Forelimb muscle (tissue), 1 donor: ENCODE measurements at places on chromosomes 3 and 15. TPM values are rescaled to one million over a fixed set of nuclear protein-coding genes. Genes with fewer than 3 reads are reported as not detected.

GRCh38 chr3:190122198-190122771, 1.6 kb upstream of the P3H2 start:
- DNase-seq = no peak

- no peak for DNase-seq
Measured at GRCh38 chr15:45112143-45112590, 1.8 kb downstream of the DUOX2 start.

GRCh38 chr3:29185706-29186105, 95.2 kb upstream of the RBMS3 start:
- DNase-seq = no peak

DNA sequence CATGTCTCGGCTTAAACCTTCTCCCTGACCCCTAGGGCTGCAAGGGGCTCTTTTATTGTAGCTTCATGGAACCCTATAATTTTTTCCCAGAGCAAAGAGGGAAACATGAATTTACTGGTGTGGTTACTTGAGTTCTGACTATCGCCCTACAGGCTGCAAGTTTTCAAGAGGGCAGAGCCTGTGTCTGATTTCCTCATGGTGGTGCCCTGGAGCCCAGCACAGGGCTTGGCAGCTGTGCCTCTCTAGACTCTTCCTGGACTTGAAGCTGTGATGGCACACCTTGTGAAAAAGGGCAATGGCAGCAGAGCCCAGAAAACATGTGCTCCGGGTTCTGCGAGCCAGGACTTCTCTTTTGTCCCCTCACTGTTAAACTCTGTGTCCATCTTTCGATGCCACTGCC, 34.2 kb upstream of the TF start:
- no peak for DNase-seq

- no peak for DNase-seq
Measured at GRCh38 chr3:101123081-101123480, 129.9 kb upstream of the ABI3BP start.

GRCh38 chr15:62799919-62800318, 242.6 kb upstream of the TPM1 start:
- no peak for DNase-seq

GRCh38 chr15:42056934-42057798, 36.3 kb upstream of the PLA2G4E start:
- DNase-seq = no peak

- DNase-seq = no peak
Measured at GRCh38 chr3:56119575-56120349, 348.5 kb downstream of the ERC2 start.

DNA sequence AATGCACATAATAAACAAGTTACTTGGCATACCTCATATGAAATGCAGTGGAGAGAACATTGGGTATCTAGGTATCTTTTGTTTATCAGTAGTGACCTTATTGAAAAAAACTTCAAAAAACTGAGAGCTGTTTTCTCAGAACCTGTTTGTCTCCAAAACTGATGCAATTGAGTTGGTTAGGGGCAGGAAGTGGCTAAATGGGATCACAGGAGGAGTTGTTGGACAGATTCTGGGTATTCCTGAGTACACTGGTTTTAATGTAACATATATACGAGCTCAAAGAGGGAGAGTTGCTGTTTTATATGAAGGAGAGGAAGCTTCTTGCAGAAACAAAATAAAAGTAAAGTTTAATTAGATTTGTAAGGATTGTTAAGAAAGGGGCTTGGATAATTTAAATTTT, 159.5 kb downstream of the C3orf70 start:
- no peak for DNase-seq

- no peak for DNase-seq
Measured at GRCh38 chr3:182913889-182914288, 66.4 kb downstream of the DCUN1D1 start.

DNA sequence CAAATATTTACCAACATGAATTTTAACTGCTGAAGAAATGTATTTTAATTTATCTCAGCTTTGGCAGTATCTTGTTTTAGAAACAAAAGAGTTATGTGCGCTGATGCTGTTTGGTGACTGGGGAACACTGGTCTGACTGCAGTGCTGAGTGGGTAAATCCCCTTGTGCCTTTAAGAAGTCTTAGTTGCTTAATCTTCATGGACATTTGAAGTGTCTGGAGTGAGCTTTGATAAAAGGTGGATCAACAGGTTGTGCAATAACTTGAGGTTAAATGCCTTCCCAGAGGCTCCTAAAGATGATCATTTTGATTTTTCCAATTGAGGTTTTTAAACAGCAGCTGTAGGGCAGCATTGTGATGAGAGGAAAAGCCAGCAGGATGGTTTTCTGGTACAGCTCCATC, 68.7 kb downstream of the TP63 start:
- no peak for DNase-seq

DNA sequence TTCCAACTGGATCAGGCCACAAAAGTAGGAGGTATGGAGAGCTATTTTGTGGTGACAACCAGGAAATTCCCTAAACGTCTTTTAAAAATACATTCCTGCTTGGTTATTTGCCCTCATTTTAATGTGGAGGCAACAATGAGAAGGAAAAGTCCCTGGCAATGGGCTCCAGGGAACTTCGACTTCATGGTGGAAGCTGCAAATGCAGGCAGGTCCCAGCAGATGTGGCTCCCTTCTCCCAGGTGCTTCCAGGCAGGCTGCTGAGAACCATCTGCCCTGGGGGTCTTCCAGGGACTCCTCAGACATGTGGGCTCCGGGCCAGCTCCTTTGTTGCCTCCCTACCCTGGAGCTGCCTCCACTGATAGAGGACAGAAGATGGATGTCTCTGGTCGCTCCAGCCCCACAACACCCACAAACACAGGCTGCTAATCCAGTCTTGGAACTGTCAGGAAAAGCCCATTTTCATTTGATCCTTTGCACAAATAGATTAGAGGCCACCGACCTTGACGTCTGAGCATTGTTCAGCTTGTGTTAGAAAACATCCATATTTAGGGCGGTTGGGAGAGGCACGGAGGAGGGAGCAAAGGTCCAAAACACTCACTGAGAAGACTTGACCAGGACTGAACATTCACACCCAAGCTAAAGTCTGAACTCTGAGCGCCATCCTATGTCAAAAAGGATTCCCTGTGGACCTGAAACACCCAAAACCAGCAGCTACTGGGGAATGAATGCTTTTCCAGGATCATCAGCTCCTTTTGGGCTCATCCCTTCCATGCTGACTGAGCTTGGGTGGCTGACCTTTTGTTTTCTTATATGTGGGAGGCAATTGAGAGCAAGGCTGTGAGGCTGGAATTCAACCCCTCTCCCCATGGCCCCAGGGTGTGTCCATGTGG, 30.2 kb upstream of the SLCO2A1 start:
- DNase-seq = no peak

DNA sequence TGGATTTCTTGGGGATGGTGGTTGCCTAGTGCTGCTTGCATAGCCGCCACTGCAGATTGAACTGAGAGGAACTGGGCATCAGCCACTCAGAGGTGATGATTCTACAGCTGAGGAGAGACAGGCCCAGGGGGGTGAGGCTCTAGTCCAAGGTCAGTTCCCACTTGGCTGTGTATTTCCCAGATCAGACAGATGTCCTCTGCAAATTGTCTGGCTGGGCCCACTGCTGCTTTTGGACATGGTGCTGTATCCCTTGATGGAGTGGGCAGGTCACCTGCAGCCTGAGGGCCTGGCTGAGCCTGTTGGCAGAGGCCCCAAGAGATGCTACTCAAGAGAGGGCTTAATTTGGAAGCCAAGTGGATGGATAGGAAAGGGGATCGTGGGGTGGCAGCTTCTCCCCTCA, 124.5 kb upstream of the CTDSPL start:
- no peak for DNase-seq

DNA sequence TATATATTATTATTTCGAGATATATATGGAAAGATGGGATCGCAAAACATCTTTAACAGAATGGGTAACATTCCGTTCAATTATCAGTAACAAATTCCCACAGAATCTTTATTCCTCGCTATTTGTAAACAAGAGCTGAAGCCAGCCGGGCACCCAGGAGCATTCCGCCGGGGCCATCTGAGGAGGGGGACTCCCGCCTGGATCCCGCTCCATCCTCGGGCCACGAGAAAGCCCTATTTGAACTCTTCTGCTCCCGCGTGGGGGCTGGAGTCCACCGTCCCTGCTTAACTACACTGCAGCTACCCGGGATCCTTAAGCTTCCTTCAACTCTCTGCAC, 687 bp downstream of the GPR176 start:
- DNase-seq = no peak

GRCh38 chr15:35912196-35912595, 366.2 kb upstream of the DPH6 start:
- no peak for DNase-seq

- no peak for DNase-seq
Measured at GRCh38 chr3:69219101-69219708, 96.8 kb upstream of the LMOD3 start.

DNA sequence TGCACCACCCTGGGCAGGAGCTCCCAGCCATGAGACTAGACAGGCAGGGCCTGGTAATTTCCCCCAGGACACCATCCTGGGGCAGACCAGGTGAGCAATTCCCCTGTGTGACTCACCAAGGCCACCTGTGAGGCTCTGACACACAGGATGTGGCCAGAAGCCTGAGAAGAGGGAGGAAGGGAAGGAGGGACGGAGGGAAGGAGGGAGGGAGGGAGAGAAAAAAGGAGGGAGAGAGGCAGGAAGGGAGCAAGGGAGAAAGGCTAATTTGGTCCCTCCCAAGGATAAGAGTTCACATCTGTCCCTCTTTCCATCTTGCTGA, 25.9 kb downstream of the WNT7A start:
- no peak for DNase-seq

DNA sequence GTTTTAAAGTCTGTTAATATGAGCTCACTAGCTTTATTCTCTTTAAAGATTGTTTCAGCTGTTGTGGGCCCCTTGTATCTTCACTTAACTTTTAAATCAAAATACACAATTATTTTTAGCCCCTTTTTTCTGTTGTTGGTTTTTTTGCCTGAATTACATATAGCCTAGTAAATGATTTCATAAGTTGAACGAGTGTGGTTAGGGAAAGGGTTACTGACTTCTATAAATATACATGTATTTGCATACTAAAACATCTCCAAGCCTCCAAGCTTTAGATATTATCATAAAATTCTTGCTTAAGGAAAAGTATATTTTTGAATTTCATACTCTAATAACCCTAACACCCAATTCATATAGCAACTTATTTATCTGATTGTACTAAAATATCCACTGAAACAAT, 73.2 kb upstream of the ARL6 start:
- no peak for DNase-seq

- no peak for DNase-seq
Measured at GRCh38 chr15:96359616-96360521, 29.4 kb downstream of the NR2F2 start.

DNA sequence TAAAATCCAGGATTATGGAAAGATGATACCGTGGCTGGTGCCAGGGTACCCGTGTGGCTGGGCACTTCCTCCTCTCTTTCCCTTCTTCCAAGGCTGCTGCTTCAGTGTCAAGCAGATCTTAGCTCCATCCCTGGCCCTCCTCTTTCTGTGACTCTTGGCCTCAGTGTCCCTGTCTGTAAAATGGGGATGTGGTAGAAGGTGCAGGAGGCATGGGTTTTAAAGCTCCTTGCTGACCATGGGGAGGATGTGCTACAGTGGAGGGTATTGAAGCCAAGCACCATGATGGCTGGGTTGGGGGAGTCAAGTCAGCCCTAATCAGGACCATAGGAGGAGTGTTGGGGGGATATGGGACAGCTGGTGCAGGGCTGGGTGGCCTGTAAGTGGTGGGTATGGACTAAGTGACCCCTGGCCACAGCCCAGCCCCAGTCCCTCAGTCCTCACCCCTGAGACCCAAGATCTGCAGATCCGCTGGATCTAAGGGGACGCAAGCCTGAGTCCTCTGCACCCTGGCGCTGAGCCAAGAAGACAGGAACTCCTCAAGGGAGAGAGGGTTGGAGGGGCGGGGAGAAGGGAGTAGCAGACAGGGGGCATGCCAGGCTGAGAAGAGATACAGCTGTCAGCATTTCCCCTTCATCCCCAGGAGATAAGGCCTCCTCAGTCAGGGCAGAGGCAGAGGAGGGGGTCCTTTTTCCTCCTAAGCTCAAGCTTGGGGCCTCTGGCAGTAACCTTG, 12.0 kb downstream of the PTH1R start:
- no peak for DNase-seq

GRCh38 chr15:38217191-38217595, 35.4 kb upstream of the SPRED1 start:
- no peak for DNase-seq

DNA sequence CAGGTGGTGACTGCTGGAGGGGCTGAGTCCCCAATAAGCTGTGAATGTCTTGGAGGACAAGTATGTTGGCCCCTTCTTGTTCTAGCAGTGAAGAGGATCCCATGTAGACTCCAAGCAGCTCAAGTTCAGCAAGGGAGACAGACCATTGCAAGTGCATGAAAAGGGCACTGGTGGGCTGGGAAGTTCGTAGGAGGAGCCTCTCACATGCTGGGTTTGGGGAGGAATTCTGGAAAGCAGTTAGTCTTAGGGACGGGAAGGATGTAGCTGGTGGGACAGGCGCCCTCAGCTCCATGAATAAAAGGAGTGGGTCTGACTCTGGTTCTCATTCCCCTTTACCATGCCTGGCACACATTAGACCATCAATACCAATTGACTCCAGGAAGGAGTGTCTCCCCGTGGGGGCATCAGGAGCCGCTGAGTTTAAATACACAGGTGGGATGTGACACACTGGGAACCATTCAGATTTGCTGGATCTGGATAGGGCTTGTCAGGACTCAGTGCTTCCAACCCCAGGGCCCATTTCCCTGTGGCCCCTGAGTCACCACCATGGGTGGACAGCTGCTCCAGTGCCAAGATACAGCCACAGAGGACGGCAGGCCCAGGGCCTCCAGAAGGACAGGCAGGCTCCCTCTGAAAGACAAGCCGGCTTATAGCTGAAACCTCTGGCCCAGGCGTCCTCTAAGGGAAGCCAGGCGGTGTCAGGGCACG, 552 bp upstream of the XYLB start:
- no peak for DNase-seq

DNA sequence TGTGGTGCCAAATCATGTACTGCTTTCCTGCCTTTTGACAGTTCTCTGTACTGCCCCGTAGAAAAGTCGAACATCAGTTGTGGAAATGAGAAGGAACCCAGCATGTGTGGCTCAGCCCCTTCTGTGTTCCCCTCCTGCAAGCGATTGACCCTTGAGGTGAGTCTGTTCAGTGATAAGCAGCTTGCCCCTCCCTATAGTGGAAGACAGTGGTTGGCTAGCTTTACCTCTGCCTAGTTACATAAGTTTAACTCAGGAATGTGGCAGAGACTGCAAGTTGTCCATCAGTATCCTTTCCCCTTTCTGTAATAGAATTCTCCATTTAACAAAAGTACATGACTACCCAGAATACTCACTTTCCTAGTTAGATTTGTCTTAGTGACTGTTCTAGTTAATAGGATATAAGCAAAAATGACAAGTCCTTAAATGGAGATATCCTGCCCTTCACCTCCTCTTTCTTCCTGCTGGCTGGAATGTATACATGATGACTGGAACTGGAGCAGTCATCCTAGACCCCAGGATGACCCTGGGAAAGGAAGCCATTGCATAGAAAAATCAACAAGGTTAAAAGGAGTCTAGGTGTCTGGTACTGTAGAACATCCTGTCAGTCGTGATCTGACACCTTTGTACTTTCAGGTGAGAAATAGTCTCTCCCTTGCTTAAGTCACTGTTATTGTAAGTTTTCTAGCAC, 10.6 kb downstream of the SETMAR start:
- no peak for DNase-seq

- DNase-seq = no peak
Measured at GRCh38 chr3:114884213-114884923, 262.7 kb downstream of the ZBTB20 start.

GOLGA6B gene
- polyA plus RNA-seq = 0.75 TPM

TERB2 gene
- polyA plus RNA-seq = not detected

LTF gene
- polyA plus RNA-seq = 3.0 TPM

P2RY12 gene
- polyA plus RNA-seq = 0.92 TPM

CATSPER2 gene
- 2.1 TPM for polyA plus RNA-seq

MYO5A gene
- polyA plus RNA-seq = 5.9 TPM

MAP6D1 gene
- polyA plus RNA-seq = 41.3 TPM

FOXB1 gene
- polyA plus RNA-seq = not detected

GPR149 gene
- polyA plus RNA-seq = 0.10 TPM

TNFSF10 gene
- 9.4 TPM for polyA plus RNA-seq
